ENCODE measurements at places on chromosomes 3 and 15. TPM values are rescaled to one million over a fixed set of nuclear protein-coding genes. Genes with fewer than 3 reads are reported as not detected.

Gene WDR72
- total RNA-seq = not detected

Gene AGBL1
- total RNA-seq = 0.16 TPM

Gene KCNH8
- total RNA-seq = 0.66 TPM

Gene LSAMP
- total RNA-seq = 47.1 TPM

Gene SNX1
- 87.9 TPM for total RNA-seq

Gene GRIP2
- total RNA-seq = 1.7 TPM

Gene NCEH1
- 1.7 TPM for total RNA-seq

Gene UNC13C
- total RNA-seq = 1.5 TPM

DNA sequence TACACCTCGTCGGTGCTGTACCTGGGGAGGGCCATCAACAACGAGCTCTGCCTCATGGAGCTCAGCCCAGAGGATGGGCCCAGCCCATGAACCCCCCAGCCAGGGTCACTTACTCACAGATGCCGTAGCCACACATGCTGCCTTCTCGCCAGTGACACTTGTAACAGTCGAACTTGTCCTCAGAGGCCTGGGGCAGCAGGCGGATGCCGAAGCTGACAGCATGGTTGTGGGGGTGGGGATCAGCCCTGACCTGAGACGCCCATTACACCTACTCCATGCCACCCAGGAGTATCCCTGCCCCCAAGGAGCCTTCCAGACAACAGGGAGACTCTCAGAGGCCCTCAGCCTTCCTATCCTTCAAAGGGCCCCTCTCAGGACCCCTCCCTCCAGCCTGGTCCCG, 12.1 kb downstream of the ALS2CL start:
- no peaks in the 10 kb centered on the region for H3K27me3 ChIP-seq
- H3K27ac ChIP-seq = no peak overlapping the region
- H3K36me3 ChIP-seq = no peaks in the 10 kb centered on the region
- H3K4me3 ChIP-seq = no peak overlapping the region

GRCh38 chr3:178386880-178387279, 149.4 kb upstream of the KCNMB2 start:
- no peak overlapping the region for H3K27ac ChIP-seq
- H3K4me3 ChIP-seq = no peak overlapping the region
- H3K4me1 ChIP-seq = peaks cover 27% of the 10 kb centered on the region
- DNase-seq = no peak

DNA sequence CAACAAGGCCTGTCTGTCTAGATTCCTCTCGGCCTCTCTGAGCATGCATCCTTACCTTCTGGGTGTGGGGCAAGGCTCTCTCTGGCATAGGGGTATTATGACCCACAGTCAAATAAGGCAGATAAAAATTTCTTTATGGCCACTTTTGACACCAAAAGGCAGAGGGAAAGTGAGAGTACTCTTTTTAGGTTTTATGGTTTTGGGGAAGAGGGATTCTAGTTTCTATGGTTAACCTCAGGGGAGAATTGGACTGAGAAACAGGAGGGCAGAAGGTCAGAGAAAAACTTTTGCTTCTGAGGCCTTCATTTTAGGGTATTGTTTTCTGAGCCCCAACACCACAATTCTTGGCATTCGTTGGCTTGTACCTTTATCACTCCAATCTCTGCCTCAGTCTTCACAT, 70.0 kb upstream of the CCDC54 start:
- no peak for DNase-seq
- no peaks in the 10 kb centered on the region for H3K36me3 ChIP-seq
- H3K27ac ChIP-seq = no peak overlapping the region
- no peak overlapping the region for H3K4me3 ChIP-seq
- no peaks in the 10 kb centered on the region for H3K27me3 ChIP-seq

GRCh38 chr15:28113394-28114113, 14.4 kb upstream of the OCA2 start:
- H3K27me3 ChIP-seq = no peaks in the 10 kb centered on the region
- H3K4me1 ChIP-seq = no peaks in the 10 kb centered on the region
- DNase-seq = peak; percentile 59

- no peak overlapping the region for H3K4me3 ChIP-seq
- H3K27me3 ChIP-seq = no peaks in the 10 kb centered on the region
- no peak for DNase-seq
- peaks cover 22% of the 10 kb centered on the region for H3K4me1 ChIP-seq
- H3K36me3 ChIP-seq = no peaks in the 10 kb centered on the region
- H3K27ac ChIP-seq = no peak overlapping the region
Observed at GRCh38 chr15:96186105-96186504, 144.4 kb upstream of the NR2F2 start.

DNA sequence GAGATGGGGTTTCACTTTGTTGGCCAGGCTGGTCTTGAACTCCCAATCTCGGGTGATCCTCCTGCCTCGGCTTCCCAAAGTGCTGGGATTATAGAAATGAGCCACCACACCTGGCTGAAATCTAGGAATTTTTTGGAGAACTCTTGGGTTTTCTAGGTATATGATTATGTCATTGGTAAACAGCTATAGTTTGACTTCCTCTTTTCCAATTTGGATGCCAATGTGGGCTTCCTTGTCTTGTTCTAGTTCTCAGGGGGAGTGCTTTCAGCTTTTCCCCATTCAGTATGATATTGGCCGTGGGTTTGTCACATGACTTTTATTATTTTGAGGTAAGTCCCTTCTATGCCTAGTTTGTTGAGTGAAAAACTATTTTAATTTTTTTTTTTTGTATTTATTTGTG, 17.9 kb downstream of the KCNMB3 start:
- DNase-seq = no peak
- H3K4me3 ChIP-seq = no peak overlapping the region
- no peaks in the 10 kb centered on the region for H3K36me3 ChIP-seq
- H3K27me3 ChIP-seq = no peaks in the 10 kb centered on the region
- H3K27ac ChIP-seq = no peak overlapping the region
- H3K4me1 ChIP-seq = no peaks in the 10 kb centered on the region

DNA sequence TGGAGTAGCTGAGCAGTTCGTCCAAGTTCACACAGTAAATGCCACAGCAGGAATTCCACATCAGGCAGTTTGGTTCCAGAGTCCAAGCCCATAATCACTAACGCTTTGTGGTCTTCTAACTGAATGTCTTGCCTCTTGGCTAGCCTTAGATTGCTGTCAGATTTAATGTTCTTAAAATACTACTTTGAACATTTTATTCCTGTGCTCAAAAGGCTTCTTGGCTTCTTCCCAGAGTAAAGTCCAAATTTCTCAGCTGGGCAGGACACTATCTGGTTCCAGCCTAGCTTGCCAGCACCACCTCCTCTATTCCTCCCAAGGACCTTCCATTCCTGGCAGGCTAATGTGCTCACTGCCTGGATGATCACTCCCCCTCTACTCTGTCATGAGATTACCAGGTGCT, 256.9 kb downstream of the SQOR start:
- no peak overlapping the region for H3K27ac ChIP-seq
- H3K4me1 ChIP-seq = no peaks in the 10 kb centered on the region
- no peak for DNase-seq
- no peaks in the 10 kb centered on the region for H3K27me3 ChIP-seq

DNA sequence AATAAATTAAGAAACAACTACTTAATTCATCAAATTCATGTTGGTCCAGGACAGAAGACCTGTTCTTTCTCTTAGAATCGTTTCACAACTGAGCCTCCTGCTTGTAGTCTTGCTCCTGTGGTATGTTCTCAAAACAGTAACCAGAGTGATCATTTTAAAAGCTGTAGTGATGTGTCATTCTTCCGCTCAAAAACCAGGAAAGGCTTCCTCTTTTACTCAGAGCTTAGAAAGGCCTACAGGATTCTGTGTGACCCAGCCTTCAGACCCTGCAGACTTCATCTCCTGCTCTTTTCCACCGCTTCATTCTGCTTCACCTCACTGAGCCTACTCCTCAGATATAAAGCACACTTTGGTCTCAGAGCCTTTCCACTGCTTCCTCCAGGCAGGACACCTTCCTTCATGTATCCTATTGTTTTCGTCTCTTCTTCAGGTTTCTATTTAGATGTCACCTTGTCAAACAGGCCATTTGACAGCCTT, 22.7 kb downstream of the ST6GAL1 start:
- no peaks in the 10 kb centered on the region for H3K36me3 ChIP-seq
- peak overlapping the region; percentile 57 for H3K27ac ChIP-seq
- no peak overlapping the region for H3K4me3 ChIP-seq
- H3K27me3 ChIP-seq = no peaks in the 10 kb centered on the region
- no peak for DNase-seq

DNA sequence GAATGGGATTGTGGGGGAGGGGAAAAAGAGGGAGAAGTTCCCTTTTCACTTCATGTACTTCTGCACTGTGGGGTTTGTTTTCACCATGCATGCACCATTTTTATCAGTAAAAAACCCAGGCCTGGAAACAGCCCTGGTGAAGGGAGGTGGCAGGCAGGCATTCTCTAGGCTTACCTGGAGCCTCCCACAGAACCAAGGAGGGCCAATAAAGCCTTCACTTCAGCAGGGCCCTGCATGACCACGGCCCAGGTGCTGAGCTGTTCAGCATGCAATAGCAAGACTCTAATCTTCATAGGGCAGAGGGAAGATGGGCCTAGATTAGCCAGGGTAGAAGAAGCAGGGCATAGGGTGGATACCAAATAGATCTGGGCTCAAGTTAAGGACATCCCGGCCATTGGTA, 49.6 kb downstream of the SCN5A start:
- H3K4me3 ChIP-seq = no peak overlapping the region
- H3K4me1 ChIP-seq = no peaks in the 10 kb centered on the region
- no peaks in the 10 kb centered on the region for H3K36me3 ChIP-seq
- peak; percentile 12 for DNase-seq

GRCh38 chr15:64197425-64197824, 34.6 kb upstream of the PPIB start:
- no peak for DNase-seq
- no peak overlapping the region for H3K27ac ChIP-seq
- H3K4me3 ChIP-seq = no peak overlapping the region
- H3K4me1 ChIP-seq = no peaks in the 10 kb centered on the region
- H3K27me3 ChIP-seq = no peaks in the 10 kb centered on the region
- H3K36me3 ChIP-seq = peaks cover 2% of the 10 kb centered on the region

DNA sequence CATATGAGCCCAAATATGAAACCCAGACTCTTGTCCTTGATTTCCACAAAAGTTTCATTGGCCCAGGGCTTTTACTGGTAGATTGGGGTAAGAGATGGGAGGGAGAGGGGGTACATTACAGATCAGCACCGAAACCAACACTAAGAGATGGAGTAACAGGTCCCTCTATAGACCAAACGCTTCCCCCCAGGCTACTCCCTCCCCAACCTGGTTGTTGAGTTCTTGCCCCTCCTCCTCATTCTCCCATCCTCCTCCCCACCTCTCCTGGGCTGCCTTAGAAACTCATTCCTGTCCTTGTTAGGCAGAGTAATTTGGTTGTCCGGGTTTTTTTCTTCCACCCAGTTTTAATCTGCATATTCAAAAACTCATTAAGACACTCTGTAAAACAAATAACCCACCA, 74.1 kb downstream of the MESD start:
- peaks cover 38% of the 10 kb centered on the region for H3K4me1 ChIP-seq
- H3K36me3 ChIP-seq = no peaks in the 10 kb centered on the region
- H3K27me3 ChIP-seq = no peaks in the 10 kb centered on the region
- no peak for DNase-seq
- no peak overlapping the region for H3K4me3 ChIP-seq

- no peaks in the 10 kb centered on the region for H3K36me3 ChIP-seq
- H3K27me3 ChIP-seq = no peaks in the 10 kb centered on the region
- H3K4me3 ChIP-seq = no peak overlapping the region
- no peak overlapping the region for H3K27ac ChIP-seq
- DNase-seq = no peak
Observed at GRCh38 chr3:25444273-25444672, 16.2 kb downstream of the RARB start.

DNA sequence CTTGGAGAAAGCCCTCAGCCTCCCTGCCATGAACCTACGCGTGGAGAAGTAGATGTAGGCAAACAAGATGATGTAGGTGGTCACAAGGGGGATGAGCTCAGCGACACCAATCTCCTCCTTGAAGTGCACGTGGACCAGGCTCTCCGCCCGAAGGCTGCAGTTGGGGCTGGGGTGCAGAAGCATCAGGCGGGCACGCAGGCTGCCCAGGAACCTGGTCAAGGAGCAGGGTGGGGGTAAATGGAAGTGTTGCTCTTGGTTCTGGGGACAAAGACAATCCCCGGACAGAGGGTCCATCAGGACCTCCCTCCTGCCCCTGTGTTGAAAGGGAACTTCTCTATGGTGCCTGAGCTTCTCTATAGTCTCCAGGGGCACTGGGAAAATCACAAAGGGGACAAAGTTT, 45.1 kb downstream of the PTPN23 start:
- no peaks in the 10 kb centered on the region for H3K27me3 ChIP-seq
- no peak for DNase-seq
- no peaks in the 10 kb centered on the region for H3K4me1 ChIP-seq
- H3K4me3 ChIP-seq = no peak overlapping the region
- no peak overlapping the region for H3K27ac ChIP-seq
- peaks cover 58% of the 10 kb centered on the region for H3K36me3 ChIP-seq

- DNase-seq = no peak
- H3K4me3 ChIP-seq = no peak overlapping the region
- no peaks in the 10 kb centered on the region for H3K4me1 ChIP-seq
- no peak overlapping the region for H3K27ac ChIP-seq
- H3K27me3 ChIP-seq = no peaks in the 10 kb centered on the region
Observed at GRCh38 chr3:33722626-33723370, 4.7 kb upstream of the CLASP2 start.

GRCh38 chr3:28971156-28971555, 309.7 kb upstream of the RBMS3 start:
- no peak overlapping the region for H3K27ac ChIP-seq
- no peak overlapping the region for H3K4me3 ChIP-seq
- no peak for DNase-seq
- no peaks in the 10 kb centered on the region for H3K27me3 ChIP-seq
- no peaks in the 10 kb centered on the region for H3K4me1 ChIP-seq

- no peaks in the 10 kb centered on the region for H3K4me1 ChIP-seq
- H3K27ac ChIP-seq = no peak overlapping the region
- no peak for DNase-seq
- H3K36me3 ChIP-seq = no peaks in the 10 kb centered on the region
Observed at GRCh38 chr3:67683522-67683921, 29.1 kb upstream of the SUCLG2 start.

- DNase-seq = peak; percentile 90
- peak overlapping the region; percentile 82 for H3K27ac ChIP-seq
- H3K4me1 ChIP-seq = peaks cover 18% of the 10 kb centered on the region
- no peaks in the 10 kb centered on the region for H3K36me3 ChIP-seq
Observed at GRCh38 chr15:68352401-68353062, 75.0 kb downstream of the FEM1B start.

DNA sequence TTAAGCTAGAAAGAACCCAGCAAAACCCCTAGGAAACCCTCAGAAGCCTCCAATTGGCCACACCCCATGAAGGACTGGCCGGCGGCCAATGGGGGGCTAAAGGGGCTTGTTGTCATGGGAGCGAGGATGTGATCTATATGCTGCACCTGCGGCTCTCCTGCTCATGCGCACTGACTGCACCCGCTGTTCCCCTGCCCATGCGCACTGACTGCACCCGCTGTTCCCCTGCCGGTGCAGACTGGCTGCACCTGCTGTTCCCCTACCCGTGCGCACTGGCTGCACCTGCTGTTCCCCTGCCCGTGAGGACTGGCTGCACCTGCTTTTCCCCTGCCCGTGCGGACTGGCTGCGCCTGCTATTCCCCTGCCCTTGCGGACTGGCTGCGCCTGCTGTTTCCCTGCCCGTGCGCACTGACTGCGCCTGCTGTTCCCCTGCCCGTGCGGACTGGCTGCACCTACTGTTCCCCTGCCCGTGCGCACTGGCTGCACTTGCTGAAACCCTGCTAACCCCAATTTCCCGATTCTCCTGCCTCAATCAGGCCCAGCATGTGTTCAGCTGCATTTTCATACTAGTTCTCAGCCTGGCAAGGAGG, 16.8 kb upstream of the MCCC1 start:
- H3K4me3 ChIP-seq = no peak overlapping the region
- no peak overlapping the region for H3K27ac ChIP-seq
- H3K36me3 ChIP-seq = no peaks in the 10 kb centered on the region
- no peak for DNase-seq

- no peak for DNase-seq
- H3K36me3 ChIP-seq = no peaks in the 10 kb centered on the region
- H3K4me3 ChIP-seq = no peak overlapping the region
- no peaks in the 10 kb centered on the region for H3K4me1 ChIP-seq
- no peaks in the 10 kb centered on the region for H3K27me3 ChIP-seq
- H3K27ac ChIP-seq = no peak overlapping the region
Observed at GRCh38 chr3:155643581-155644165, 101.2 kb downstream of the PLCH1 start.
